ENCODE measurements at places on chromosomes 13 and 19.

DNA sequence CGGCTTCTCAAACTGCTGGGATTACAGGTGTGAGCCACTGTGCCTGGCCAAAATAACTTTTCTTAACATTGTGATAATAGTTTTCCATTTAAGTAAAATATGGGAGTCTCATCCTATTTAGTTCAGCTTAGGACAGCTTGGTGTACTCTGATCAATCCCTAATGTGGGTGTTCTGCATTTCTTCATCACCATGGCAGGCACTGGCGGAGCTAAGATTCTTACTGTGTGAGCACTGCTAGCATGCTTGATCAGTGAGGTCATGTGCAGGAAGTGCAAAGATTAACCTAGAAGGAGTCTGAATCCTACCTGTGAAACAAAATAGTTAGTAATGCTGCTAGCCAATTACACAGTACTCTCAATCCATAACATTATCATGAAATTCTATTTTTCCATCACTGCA is 1684.2 kb upstream of the SLC10A2 start:
- DNase-seq = no peak

- peak; percentile 87 for DNase-seq
Observed at GRCh38 chr13:32811297-32811800, 204.9 kb upstream of the KL start.

DNA sequence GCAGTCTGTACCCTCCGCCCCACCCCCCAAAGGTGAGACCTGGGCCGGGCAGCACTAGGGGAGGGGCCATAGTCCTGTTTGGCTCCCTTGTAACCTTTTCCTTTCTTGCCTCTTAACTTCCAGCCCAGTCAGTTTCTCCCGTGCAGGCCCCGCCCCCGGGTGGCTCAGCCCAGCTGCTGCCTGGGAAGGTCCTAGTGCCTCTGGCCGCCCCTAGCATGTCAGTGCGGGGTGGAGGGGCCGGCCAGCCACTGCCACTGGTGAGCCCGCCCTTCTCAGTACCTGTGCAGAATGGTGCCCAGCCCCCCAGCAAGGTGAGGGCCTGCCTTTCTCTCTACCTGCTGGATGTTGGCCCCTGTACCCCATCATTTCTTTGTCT is 10.5 kb upstream of the PRR19 start:
- no peak for DNase-seq

DNA sequence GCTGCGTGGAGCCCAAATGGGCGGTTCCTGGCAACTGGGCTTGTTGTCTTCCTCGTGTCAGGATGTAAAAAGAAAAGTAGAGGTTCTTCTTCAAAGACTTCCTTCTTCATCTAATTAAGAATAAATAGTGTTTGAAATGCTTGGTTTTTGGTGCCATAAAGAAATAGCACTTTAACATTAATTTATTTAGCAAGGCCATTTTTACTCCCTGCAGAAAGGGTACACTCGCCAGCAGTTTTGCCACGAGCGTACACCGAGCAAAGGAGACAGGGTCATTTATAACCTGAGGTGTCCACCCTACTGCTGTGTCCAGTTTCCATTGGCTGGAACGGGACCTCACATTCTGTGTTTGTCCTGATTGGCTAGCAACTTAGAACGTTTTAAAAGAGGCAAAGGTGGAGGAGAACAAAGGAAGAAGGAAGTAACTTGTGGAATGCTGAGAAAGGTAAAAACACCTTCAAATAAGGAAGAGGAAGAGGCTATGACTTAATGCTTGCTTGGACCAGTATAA is 21.8 kb upstream of the OR10H1 start:
- no peak for DNase-seq

- DNase-seq = no peak
Observed at GRCh38 chr13:26653310-26653709, 95.8 kb downstream of the WASF3 start.

DNA sequence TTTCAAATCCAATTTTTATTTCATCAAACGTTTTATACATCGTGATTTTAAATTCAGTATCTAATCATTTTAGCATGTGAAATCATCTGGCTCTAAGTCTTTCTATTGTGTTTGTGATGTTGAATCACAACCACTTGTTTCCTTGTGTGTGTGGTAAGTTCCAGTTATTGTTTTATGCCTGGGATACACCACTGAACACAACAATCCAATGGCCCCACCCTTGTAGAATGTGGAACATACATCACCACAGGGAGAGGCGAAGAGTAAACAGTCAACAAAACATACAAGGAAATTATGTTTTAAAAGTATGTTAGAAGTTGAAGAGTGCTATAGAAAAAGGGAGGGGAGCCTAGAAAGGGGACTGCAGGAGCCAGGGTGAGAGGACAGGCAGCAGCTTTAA is 100.5 kb downstream of the EPSTI1 start:
- DNase-seq = no peak

DNA sequence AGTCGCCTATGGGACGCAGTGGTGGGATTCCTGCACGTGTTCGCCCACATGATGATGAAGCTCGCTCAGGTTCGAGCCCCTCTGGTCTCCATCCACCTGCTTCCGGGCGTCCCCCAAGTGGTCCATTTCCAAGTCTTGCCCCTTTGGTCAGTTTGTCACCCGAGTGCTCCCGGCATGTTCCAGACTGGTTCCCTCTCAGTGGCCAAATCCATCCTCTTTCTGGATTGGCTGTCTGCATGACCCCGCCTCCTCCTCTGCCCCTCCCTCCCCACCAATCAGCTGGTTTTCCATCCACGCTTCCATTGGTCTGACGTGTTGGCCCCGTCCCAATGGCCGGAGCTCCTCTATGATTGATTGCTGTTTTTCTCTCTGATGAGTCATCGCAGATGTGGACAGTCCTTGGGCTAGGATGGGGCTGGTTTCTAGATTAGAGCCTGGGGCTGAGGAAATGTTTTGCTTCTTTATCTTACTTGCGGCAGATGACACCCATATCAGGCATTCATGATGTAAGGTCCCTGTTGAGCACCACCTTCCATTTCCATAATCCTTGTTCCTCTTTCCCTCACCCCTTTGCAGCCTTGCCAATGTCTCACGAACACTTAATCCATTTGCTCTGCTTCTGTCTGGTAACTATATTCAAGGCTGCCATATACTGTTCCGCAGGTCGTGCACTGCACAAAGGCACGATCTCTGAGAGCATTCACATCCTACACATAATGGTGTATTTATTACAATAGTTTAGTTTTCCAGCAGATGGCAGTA is 73.8 kb downstream of the MAP4K1 start:
- peak; percentile 70 for DNase-seq

GRCh38 chr19:334296-335071 is 10.1 kb downstream of the MIER2 start:
- no peak for DNase-seq

DNA sequence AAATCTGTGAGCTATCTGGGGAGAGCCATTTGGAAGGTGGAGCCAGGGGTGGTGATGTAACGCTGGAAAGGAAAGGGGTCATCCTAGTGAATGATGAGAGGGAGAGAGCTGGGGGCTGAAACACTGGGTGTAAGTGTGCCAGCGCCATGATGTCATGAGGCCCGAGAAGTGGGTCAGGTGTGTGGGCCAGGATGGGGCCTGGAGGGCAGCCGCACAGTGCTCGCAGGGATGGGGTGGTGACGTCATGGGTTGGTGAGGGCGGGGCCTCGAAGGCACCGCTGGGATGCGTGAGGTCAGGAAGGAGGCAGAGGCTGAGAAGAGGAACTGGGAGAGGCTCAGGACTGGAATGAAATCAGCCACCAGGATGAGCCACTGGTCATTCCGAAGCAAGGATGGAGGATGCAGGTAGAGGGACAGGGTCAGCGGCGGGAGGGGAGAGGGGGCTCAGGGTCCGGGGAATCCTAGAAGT is 4.4 kb downstream of the CCDC61 start:
- DNase-seq = no peak

DNA sequence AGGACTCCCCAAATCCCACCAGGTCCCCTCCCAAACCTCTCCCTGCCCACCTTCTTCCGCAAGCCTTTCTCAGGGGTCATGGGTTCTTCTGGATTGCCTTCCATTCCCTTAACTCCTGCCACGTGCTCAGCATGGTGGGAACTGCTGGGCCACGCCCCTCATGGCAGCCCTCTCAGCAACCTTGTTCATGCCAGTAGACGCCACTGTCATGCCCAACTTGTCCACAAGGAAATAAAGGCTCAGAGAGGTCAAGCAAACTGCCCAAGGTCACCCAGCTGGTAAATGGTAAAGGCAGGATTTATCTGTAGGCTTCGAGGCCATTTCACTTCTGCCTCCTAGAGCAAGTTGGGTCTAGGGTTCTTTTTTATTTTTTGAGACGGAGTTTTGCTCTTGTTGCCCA is 10.9 kb downstream of the PRAM1 start:
- DNase-seq = no peak

GRCh38 chr13:26518451-26518959 is 39.0 kb upstream of the WASF3 start:
- DNase-seq = no peak

GRCh38 chr19:16589917-16590316 is 17.7 kb upstream of the SLC35E1 start:
- no peak for DNase-seq

- DNase-seq = peak; percentile 90
Observed at GRCh38 chr19:14369399-14370168, 11.7 kb upstream of the ADGRE5 start.

DNA sequence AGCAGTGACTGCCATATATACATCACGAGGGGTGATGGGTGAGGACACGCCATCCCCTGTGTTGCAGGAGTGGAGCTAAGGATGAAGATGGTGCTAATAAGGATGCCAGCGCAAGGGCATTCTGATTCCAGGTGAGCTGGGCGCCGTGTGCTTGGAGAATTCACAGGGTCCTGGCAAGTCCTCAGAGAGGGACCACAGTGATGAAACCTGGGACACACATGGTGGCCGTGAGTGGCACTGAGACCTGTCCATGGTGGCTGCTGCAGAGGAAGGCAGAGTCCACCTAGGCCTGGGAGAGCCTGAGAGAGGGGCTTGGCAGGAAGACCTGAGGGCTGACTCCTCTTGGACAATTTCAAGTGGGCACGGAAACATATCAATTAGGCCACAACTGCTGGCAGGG is 65.2 kb downstream of the RFX2 start:
- no peak for DNase-seq

GRCh38 chr13:55577082-55577846 is 1563.5 kb upstream of the PRR20A start:
- no peak for DNase-seq

DNA sequence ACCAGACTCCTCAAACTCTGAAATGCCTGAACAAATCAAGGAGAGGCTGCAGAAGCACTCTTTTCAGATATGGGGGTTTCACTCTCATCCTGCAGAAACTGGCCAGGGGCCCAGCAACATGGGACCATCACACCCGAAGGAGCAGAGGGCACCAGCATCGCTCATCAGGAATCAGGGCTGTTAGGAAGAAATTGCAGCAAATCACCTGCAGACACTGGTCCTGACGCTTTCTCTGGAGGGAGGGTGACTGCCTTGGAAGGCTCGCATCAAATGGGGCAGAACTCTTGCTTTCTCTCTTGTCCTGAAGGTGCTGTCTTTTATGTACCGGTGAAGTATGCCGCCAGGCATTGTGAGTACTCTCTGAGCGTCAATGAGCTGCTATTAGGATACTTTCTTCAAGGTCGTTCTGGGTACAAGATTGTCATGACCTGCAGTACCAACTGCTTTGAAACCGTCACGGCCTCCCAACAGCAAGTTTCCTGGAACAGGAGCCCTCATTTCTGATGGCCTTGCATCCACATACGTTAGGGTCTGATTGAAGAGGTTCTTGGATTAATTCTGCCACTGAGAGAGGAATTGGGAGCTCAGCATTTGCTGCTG is 155.7 kb upstream of the SOX1 start:
- no peak for DNase-seq

- DNase-seq = no peak
Observed at GRCh38 chr19:50173127-50173526, 10.0 kb upstream of the IZUMO2 start.

GRCh38 chr13:39998166-39998565 is 342.7 kb downstream of the COG6 start:
- no peak for DNase-seq

- peak; percentile 88 for DNase-seq
Observed at GRCh38 chr19:49142866-49143335, 12.3 kb downstream of the HRC start.

- no peak for DNase-seq
Observed at GRCh38 chr13:48156466-48156865, 61.6 kb upstream of the MED4 start.

DNA sequence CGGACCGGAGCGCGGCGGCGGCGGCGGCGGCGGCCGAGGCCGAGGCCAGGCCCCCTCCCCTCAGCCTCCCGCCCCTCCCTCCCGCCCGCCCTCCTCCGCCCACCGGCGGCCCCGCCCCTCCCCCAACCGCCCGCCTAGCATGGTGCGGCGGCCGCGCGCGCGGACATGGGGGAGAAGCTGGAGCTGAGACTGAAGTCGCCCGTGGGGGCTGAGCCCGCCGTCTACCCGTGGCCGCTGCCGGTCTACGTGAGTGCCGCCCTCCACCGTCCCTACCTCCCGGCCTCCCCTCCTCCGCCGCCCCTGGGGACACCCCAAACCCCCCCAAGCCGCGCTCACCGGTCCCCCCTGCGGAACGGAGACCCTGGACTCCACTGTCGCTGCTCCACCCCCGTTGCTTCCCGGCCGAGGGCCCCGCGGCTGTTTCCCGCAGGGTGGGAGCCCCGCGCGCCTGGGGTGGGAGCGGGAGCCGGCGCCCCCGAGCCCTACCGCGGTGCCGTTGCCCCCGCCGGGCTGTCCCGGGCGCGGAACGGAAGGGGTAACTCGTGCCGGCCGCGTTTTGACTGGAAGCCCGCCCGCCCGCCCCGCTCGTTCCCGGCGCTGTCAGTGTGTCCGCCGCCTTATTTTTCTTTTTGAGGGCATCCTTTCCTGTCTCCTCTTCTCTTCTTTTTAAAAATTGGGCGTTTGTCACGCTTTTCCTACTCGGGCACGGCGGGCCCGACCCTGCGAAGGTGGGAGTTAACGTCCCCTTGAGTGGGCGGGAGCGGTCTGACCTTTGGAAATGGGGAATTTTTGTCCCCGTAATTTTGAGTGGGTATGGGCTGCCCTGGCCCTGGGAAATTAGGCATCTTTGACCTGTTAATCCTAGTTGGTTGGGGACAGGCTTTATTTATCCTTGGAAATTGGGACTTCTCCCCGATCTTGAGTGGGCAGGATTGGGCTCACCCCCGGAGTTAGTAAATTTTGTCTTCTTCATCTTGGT is 576 bp downstream of the DOT1L start:
- no peak for DNase-seq

GRCh38 chr19:45279587-45280192 is 28.6 kb downstream of the MARK4 start:
- DNase-seq = no peak

- peak; percentile 90 for DNase-seq
Observed at GRCh38 chr19:37506387-37507166, at the start of gene ZNF793. Gene ZNF793, plus strand, starts transcription at chr19:37506939. Its CDS starts 16,501 bp downstream, at chr19:37523440.

GRCh38 chr13:51071493-51071892 is 39.6 kb downstream of the C13orf42 start:
- DNase-seq = no peak

DNA sequence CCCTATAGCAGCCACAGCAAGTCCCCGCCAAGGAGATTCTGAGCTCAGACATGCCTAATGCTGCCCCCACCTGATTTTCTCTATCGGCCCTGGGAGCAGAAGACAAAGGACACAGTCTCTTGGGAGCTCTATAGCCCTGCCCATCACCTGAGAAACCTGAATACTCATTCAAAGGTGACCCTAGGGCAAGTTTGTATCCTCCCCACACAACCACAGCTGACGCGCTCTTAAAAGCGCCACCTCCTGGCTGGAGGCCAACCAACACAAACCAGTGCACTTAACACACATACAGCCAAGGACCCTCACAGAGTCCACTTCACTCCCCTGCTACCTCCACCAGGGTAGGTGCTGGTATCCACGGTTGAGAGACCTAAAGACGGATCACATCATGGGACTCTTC is 8.8 kb upstream of the IGFL4 start:
- DNase-seq = no peak

All from common myeloid progenitor, CD34-positive (primary cell).